ENCODE measurements at places on chromosomes 2 and 18. TPM values are rescaled to one million over a fixed set of nuclear protein-coding genes. Genes with fewer than 3 reads are reported as not detected.

Gene ING5
- total RNA-seq, result 32.7 TPM

Gene CYP27C1
- total RNA-seq, result 0.24 TPM

Gene TRIM43
- total RNA-seq, result not detected

Gene SOX11
- total RNA-seq, result 0.11 TPM

Gene SIX3
- not detected for total RNA-seq

Gene TCF7L1
- 4.0 TPM for total RNA-seq

Gene ARHGAP15
- 2.6 TPM for total RNA-seq

Gene KCNG3
- total RNA-seq, result not detected

DNA sequence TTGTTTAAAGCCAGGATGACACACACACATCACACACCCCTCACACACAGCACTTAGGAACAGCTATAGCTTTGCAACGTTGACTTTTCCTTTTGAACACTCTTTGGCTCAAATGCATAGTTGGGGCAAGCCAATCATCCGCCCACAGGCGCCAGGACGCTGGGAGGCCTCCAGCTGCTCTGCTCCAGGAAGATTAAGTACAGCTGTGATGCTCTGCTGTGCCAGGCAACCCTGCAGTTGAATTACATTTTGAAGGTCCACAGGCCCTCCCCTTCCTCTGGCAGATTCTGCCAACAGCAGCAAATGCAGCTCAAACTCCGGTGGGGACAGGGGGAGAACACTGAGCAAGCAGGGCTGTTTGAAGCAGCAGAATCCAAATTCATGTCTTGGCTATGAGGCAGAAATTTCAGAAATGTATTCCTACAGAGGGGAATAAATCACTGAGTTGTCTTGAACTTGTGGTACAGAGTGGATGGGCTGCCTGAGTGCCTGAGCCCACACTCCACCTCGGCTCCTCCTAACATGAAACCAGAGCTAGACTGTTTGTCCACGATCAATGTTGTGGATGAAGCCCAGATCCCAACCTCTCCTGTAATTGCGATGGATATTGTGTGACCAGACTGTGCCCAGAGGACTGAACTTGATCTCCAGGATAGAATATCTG, 86.5 kb upstream of the PPP1CB start:
- no peak overlapping the region for H3K4me3 ChIP-seq
- H3K27ac ChIP-seq, result peak overlapping the region; percentile 75
- no peaks in the 10 kb centered on the region for H3K27me3 ChIP-seq
- H3K4me1 ChIP-seq, result no peaks in the 10 kb centered on the region
- H3K36me3 ChIP-seq, result no peaks in the 10 kb centered on the region

- H3K27ac ChIP-seq, result no peak overlapping the region
- no peaks in the 10 kb centered on the region for H3K27me3 ChIP-seq
- no peaks in the 10 kb centered on the region for H3K4me1 ChIP-seq
- H3K36me3 ChIP-seq, result no peaks in the 10 kb centered on the region
- no peak overlapping the region for H3K4me3 ChIP-seq
Observed at GRCh38 chr2:1339388-1340140, 73.7 kb upstream of the TPO start.

DNA sequence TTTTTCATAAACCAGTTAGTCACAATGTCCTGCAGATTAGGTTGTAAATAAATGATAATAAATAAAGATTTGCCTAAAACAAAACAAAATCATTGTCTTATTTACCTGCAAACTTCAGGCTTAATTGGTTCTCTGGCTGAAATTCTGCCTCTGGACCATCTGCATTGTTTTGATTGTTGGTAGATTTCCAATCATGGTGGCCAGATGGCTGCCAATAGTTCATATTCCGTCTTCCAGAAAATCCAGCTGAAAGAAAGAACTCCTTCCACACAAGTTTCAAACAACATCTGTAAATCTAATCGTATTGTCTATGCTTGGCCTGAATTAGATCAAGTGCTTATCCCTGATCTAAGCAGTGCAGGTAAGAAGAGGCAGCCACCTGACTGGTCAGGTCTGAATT, 771.1 kb upstream of the ZEB2 start:
- no peak overlapping the region for H3K27ac ChIP-seq
- H3K4me1 ChIP-seq, result peaks cover 11% of the 10 kb centered on the region
- no peak for DNase-seq
- H3K4me3 ChIP-seq, result no peak overlapping the region
- H3K36me3 ChIP-seq, result no peaks in the 10 kb centered on the region

DNA sequence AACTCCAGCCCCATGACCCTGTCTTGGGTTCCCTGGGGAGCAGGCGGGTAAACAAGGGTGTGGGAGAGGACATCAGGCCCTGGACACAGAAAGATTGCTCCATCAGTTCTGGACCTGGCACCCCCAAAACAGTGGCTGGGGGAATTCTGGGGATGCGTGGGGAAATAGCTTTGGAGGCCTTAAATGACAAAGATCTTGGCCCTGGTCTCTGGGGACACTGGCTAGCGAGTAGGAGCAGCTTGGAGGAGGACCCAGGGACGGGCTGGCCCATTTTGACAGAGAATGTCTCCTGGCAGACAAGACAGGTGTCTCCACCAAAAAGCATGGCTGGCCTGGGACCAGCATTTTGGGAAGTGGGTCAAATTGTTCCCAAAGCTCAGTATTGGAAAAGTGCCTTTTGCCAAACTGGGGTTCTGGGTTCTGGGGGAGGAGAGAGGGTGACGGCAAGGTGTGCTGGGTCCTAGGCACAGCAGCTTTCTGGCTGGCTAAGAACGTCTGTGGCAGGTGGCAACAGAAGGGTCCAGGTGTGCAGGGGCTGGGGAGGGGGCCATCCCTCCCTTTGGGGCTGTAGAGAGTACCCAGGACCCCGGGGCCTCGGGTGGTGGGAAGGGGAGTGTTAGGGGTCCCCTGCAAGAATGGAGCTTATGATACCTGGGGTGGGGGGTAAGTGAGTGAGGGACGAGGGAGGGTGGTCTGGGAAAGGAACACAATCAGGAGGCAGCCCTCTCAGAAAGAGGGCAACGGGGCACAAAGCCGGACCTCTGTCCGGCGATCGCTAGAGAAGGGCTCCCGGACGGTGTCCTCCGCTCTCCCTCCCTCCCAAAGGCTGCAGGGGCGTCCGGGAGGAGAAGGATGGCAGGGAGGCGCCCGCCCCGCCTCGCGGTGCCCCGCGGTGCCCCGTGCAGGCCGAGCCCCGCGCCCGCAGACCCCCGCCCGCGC, 556 bp downstream of the CYRIA start:
- H3K36me3 ChIP-seq, result no peaks in the 10 kb centered on the region
- DNase-seq, result no peak
- no peaks in the 10 kb centered on the region for H3K27me3 ChIP-seq
- H3K4me1 ChIP-seq, result no peaks in the 10 kb centered on the region

GRCh38 chr2:68771211-68771751, 36.7 kb downstream of the ARHGAP25 start:
- H3K27me3 ChIP-seq, result no peaks in the 10 kb centered on the region
- H3K36me3 ChIP-seq, result no peaks in the 10 kb centered on the region
- H3K27ac ChIP-seq, result peak overlapping the region; percentile 46
- DNase-seq, result no peak

- no peak overlapping the region for H3K27ac ChIP-seq
- H3K36me3 ChIP-seq, result no peaks in the 10 kb centered on the region
- DNase-seq, result peak; percentile 53
- peak overlapping the region; percentile 27 for H3K4me3 ChIP-seq
- no peaks in the 10 kb centered on the region for H3K4me1 ChIP-seq
Observed at GRCh38 chr2:131039908-131040660, 53.2 kb downstream of the FAM168B start.

DNA sequence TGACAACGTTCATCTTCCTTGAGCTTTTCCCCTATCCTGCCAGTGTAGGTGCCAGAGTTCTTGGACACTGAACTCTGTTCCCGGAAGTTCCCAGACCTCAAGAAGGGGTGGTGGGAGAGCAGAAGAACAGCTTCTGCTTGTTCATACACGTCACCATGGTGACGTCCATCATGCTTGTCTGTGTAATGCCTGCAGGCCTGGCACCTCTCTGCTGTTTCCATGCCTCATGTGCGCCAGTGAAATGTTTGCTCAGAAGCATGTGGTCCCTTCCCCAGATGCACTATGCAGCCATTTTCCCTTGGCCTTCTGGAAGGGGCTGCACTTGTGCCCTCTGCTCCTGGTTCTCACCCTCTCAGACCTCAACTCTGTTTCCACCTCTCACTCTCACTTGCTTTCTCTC, 210.8 kb upstream of the NABP1 start:
- DNase-seq, result no peak
- no peak overlapping the region for H3K27ac ChIP-seq
- no peaks in the 10 kb centered on the region for H3K36me3 ChIP-seq
- H3K4me3 ChIP-seq, result no peak overlapping the region

DNA sequence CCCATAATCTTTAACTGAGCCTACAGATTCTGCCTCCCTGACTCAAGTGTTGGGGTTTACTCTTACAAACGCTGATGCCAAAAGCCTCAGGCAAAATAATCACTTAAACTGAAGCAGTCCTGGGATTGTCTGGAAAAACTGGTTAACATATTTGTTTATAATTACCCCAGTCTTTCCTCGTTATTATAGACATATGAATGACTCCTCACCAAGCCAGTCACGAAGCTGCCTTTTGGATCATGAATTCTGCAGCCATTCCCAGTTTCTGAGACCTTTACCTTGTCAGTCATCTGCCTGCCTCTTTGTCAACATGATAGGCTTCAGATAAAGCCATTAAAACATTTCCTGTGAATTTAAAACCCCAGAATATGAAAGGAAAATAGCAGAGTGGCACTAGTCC, 46.4 kb downstream of the MREG start:
- no peaks in the 10 kb centered on the region for H3K27me3 ChIP-seq
- DNase-seq, result no peak
- H3K27ac ChIP-seq, result no peak overlapping the region
- H3K36me3 ChIP-seq, result no peaks in the 10 kb centered on the region
- H3K4me1 ChIP-seq, result no peaks in the 10 kb centered on the region

- no peak overlapping the region for H3K4me3 ChIP-seq
- H3K27me3 ChIP-seq, result no peaks in the 10 kb centered on the region
- H3K27ac ChIP-seq, result no peak overlapping the region
- H3K36me3 ChIP-seq, result no peaks in the 10 kb centered on the region
Observed at GRCh38 chr2:85143463-85144082, 10.4 kb downstream of the TCF7L1 start.

DNA sequence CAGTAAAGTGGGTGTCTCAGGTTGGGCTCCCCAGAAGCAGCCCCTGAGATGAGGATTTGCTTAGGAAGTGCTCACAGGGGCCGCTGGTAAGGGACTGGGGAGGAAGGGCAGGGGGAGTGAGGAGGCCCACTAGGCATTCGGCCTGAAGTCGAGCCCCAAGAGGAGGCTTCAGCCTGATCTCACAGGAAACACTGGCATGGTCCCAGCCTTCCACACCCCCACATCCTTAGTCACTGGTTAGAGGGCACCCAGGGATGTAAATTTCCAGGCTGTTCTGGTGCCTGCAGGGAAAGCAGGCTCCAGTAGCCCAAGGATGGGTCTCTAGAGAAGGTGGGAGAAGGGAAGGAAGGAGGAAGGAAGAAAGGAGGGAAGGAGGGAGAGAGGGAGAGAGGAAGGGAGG, 22.4 kb upstream of the KCNK3 start:
- no peaks in the 10 kb centered on the region for H3K36me3 ChIP-seq
- H3K27me3 ChIP-seq, result no peaks in the 10 kb centered on the region
- DNase-seq, result no peak
- H3K4me3 ChIP-seq, result no peak overlapping the region
- H3K4me1 ChIP-seq, result no peaks in the 10 kb centered on the region

- no peaks in the 10 kb centered on the region for H3K4me1 ChIP-seq
- no peaks in the 10 kb centered on the region for H3K27me3 ChIP-seq
- no peaks in the 10 kb centered on the region for H3K36me3 ChIP-seq
- no peak overlapping the region for H3K4me3 ChIP-seq
- no peak overlapping the region for H3K27ac ChIP-seq
- DNase-seq, result no peak
Observed at GRCh38 chr2:15677141-15677843, 85.6 kb downstream of the DDX1 start.

GRCh38 chr2:57516698-57517340, 529.8 kb upstream of the VRK2 start:
- no peaks in the 10 kb centered on the region for H3K27me3 ChIP-seq
- H3K27ac ChIP-seq, result no peak overlapping the region
- no peak overlapping the region for H3K4me3 ChIP-seq
- H3K4me1 ChIP-seq, result no peaks in the 10 kb centered on the region

GRCh38 chr18:57798713-57799373, 4.3 kb downstream of the ATP8B1 start:
- H3K27ac ChIP-seq, result no peak overlapping the region
- no peaks in the 10 kb centered on the region for H3K36me3 ChIP-seq
- H3K27me3 ChIP-seq, result no peaks in the 10 kb centered on the region
- no peak for DNase-seq
- no peaks in the 10 kb centered on the region for H3K4me1 ChIP-seq

- H3K27ac ChIP-seq, result no peak overlapping the region
- no peak overlapping the region for H3K4me3 ChIP-seq
- H3K27me3 ChIP-seq, result no peaks in the 10 kb centered on the region
- no peaks in the 10 kb centered on the region for H3K36me3 ChIP-seq
- no peak for DNase-seq
- H3K4me1 ChIP-seq, result no peaks in the 10 kb centered on the region
Observed at GRCh38 chr2:207662203-207662602, 37.0 kb upstream of the METTL21A start.

- H3K27ac ChIP-seq, result no peak overlapping the region
- H3K4me1 ChIP-seq, result no peaks in the 10 kb centered on the region
- H3K4me3 ChIP-seq, result no peak overlapping the region
- DNase-seq, result no peak
- no peaks in the 10 kb centered on the region for H3K36me3 ChIP-seq
- H3K27me3 ChIP-seq, result no peaks in the 10 kb centered on the region
Observed at GRCh38 chr18:78378403-78378802, 601.2 kb upstream of the SALL3 start.

DNA sequence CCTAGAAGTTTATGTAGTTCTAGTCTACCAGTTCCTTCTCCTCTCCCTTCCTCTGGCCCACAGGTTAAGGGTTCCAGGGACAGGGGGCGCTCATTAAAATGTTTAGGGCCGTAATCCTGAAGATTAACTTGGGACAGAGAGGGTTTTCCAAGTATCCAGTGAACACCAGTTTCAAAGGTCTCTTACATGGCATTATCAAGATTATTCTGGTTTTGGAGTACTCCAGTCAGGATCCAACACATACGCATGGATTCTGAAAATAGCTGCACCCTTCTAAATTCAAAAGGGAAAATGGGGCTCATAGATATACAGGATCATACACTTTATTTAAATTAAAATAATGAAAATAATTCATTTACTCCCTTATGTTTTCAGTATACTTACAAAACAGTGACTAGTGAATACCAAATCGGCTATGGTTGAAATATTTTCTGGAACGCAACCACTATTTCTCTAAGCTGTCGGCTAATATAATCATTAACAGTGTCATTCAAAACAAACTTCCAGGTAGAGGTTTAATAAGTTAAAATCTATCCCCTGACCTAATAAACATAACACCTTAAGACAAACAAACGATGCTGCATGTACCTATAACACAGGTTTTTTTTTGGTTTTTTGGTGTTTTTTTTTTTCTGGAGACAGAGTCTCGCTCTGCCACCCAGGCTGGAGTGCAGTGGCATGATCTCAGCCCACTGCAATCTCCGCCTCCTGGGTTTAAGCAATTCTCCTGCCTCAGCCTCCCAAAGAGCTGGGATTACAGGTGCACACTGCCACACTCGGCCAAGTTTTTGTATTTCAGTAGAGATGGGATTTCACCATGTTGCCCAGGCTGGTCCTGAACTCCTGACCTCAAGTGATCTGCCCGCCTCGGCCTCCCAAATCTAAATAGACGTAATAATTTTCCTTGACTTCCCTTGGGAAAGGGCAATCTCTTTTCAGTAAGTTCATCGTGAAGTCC, 44.7 kb downstream of the MGAT4A start:
- no peak for DNase-seq
- no peaks in the 10 kb centered on the region for H3K27me3 ChIP-seq
- no peak overlapping the region for H3K27ac ChIP-seq
- H3K4me3 ChIP-seq, result no peak overlapping the region
- no peaks in the 10 kb centered on the region for H3K4me1 ChIP-seq

Data from right atrium auricular region (tissue), 2 donors.